Left renal pelvis (tissue), 4 donors: ENCODE measurements at places on chromosomes 4 and X.

DNA sequence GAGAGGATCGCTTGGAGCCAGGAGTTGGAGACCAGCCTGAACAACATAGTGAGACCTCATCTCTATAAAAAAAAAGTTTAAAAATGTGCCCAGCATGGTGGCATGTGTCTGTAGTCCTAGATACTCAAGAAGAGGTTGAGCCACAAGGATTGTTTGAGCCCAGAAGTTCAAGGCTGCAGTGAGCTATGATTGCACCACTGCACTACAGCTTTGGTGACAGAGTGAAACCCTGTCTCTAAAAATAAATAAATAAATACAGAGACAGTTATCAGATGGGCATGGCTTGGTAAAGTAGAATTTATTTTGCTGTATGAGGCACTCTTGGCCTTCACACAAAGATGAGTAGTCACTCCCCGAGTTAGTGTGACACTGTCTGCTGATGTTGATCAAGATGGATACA, 54.1 kb upstream of the SPRY1 start:
- no peak for DNase-seq

- DNase-seq: no peak
Observed at GRCh38 chr4:7584098-7584497, 149.4 kb upstream of the PSAPL1 start.

GRCh38 chr4:152961014-152961772, 25.1 kb downstream of the FHDC1 start:
- no peak for DNase-seq

- no peak for DNase-seq
Observed at GRCh38 chr4:58274553-58274952, 1164.4 kb upstream of the IGFBP7 start.

GRCh38 chrX:24759786-24760185, 66.1 kb downstream of the POLA1 start:
- no peak for DNase-seq

- DNase-seq: no peak
Observed at GRCh38 chr4:1950369-1950768, 58.4 kb downstream of the NELFA start.

GRCh38 chr4:151641983-151642382, 118.8 kb downstream of the GATB start:
- no peak for DNase-seq

DNA sequence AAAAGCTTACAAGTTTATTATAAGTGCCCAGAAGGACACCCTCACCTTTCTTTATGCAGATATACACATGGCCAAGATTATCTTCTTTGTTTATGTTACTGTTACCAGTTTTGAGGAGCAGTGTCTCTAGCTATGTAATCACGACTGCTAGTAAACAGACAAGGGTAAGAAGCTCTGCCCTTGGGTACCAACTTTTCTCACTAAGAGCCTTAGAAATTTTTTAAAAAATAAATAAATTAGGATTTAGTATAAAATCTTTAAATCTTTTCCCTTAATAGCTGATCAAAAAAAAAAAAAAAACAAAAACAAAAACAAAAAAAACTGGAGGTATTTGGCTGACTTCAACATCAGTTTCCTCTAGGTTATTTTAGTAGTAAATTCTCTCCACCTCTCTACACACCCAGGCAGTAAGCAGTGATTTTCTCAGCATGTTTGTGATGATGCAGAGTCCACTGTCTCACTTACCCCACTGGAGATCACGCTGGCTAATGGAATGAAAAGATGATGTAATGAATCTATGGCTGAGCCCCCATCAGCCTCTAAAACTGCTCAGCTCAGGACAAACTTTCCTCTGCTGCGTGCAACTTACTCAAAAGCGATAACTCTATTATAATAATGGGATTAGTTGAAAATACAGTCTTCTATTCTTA, 125.9 kb downstream of the FRYL start:
- no peak for DNase-seq

GRCh38 chrX:149490100-149490499, 15.0 kb downstream of the IDS start:
- DNase-seq: no peak
